ENCODE measurements at places on chromosomes 1 and 21.
A peak's percentile ranks its signal among the peaks of the same experiment; 100 is the strongest.

DNA sequence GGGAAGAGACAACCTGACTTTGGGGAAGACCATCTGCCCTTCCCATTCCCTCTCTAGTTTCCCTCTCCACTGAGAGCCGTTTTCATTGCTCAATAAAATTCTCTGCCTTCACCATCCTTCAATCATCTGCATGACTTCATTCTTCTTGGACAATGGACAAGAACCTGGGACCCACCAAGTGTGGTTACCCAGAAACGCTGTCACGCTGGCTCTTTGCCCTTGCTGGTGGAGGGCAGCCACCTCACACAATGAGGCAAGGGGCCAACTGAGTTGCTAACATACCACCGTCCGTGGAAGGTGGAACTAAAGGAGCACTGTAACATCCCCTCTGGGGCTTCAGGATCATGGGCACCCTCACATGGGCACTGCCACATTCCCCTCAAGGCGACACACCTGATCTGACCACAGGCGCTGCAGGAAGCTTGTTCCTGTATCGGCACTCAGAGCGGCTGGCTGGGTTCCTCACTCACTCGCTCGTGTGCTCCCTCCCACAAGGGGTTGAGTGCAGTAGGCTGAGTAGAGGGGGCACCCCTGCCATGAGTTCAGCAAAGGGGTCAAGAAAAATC, 652.4 kb downstream of the PLPP3 start:
- DNase-seq = no peak

GRCh38 chr1:109931189-109931731, 20.6 kb downstream of the CSF1 start:
- DNase-seq = no peak

GRCh38 chr1:30420519-30421050, 302.8 kb downstream of the MATN1 start:
- peak; percentile 1 for DNase-seq

GRCh38 chr1:48677306-48678287, 99.1 kb downstream of the BEND5 start:
- DNase-seq = peak; percentile 73

DNA sequence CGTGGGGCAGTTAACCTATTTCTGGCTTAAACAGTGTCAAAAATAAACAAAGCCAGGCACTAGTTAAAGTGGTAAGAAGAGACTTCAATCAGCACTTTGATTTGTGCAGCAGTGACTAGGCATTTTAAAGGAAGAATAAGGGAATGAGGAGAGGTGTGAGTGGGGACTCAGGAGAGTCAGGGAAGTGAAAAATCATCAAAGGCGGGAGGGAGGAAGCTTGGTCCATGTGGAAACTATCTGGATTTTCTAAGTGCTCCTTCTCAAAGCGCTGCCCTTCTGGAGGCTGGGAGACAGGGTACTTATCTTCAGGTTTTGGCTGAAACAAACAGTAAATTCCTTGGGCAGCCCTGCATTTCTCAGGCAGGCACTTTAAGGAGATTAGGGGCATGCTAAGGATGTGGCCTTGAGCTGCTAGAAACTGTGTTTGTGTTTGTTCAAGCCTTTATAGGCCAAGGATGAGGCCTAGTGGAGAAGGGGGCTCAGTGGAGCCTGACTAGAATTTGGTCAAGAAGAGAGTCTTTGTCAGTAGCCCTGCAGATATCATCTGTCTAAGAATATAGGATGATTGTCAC, 486.5 kb downstream of the SIPA1L2 start:
- peak; percentile 41 for DNase-seq

DNA sequence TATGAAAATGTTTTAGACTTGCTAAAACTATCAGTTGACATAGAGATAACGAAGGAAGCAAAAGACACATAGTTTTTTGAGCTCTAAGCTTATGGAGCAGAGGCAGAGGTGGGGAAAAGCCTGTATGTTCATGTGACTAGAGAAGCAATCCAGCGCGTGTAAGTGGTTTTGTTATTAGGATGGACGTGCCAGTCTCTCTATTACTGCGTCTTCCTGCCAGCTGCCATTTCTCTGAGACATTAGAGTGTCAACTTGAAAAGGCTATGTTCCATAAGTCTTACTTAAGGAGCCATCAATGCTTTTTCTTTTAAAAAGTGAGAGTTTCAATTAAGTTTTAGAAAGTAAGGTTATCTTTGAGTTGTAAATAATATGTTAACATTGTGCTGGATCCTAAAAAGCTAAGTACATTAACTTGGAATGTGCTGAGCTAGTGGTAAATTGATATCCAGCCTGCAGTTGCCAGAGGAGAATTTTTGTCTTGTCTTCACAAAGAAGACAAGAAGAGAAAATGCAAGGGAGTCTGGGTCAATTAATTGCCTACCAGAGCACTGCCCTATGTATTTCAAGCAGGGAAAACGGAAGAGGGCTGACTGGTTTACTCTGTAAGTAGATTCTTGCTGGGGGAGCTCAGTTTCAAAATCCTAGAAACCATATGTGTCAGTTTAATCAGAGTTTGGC, 161.8 kb upstream of the B3GALT2 start:
- DNase-seq = no peak

DNA sequence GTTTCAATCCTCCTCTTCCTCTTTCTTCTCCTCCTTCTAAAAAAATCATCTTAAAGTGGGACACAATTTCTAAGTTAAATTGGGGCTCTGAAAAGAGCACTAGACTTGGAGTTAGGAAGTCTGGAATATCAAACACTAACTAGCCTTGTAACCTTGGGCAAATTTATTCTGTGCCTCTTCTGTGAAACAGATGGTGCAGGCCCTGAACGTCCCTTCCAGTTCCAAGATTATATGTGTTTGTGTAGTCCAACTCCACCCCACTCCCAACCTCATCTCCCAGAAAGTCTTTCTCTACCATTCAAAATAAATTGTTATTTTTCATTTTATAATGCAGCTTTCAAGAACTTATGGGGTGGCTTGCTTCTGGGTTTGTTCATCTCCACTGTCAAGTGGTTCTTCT, 630.0 kb downstream of the LMO4 start:
- DNase-seq = no peak

DNA sequence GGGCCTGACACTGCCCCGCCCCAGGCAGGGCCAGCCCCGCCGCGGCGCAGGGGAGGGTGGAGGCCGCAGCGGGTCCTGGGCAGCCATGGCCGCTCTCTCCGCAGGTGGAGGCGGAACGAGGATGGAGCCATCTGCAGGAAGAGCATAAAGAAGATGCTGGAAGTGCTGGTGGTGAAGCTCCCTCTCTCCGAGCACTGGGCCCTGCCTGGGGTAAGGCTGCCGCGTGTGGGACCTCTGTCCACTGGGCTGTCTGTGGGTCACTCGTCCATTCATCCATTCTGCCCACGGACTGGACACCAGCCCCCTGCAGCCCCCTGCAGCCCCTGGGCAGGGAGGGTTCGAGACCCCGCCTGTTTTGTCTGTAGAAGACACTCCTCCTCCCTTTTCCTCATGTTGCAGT, 18.4 kb upstream of the LRRC3 start:
- DNase-seq = no peak

DNA sequence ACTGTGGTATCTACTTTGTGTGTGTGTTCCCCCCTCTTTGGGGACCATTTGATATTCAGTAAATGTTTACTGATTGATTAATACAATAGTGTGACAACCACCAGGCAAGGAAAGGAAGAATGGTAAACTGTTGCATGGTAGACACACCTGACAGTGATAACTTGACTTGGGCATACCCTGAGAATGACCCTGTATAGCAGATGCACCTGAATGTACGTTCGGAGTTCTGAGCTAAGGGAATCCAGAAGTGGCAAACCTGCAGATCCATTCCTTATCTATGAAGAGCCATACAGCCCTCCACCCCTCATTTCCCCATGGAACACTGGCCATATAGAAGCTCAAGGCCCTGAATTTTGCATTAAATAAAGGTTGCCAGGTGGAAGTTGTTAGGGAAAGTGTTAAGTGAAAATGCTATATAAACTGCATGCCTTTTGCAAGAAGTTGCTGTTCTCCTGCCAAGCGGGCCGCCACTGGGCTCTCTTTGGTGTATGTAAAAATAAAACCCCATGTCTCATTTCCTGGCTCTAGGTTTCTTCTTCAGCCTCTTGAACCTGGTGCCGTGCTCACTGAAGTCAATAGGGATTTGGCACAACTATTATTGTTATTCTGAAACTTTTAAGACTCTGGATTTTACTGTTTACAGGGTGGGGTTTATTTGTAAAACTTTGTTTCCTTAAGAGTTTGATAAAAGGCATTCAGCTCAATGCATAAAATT, 32.6 kb upstream of the DENND1B start:
- DNase-seq = no peak

DNA sequence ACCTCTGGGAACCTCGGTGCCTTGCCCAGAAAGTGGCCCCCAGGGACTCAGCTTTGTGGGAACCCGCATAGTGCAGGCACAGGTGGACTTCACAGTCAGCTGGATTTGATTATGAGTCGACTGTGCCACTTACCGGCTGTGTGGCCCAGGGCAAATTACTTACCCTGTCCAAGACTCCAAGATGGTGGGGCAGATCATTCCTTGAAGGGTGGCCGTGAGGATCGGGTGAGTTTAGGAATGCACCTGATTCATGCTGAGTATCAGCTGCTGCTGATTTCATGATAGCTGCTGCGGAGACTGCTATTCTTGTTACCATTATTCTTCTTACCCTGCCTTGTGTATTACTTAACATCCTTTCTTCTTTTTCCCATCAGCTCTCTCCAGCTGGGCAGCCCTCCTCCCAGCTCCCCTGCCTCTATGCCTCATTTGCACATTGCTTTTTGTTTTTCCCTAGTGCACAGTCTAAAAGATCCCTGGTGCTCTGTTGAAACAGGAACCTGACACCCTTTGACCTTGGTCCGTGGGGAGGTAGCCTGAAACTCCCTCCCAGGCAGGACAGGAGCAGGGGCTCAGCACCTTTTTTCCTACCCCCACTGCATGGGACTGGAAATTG, 40.5 kb upstream of the FHAD1 start:
- no peak for DNase-seq

DNA sequence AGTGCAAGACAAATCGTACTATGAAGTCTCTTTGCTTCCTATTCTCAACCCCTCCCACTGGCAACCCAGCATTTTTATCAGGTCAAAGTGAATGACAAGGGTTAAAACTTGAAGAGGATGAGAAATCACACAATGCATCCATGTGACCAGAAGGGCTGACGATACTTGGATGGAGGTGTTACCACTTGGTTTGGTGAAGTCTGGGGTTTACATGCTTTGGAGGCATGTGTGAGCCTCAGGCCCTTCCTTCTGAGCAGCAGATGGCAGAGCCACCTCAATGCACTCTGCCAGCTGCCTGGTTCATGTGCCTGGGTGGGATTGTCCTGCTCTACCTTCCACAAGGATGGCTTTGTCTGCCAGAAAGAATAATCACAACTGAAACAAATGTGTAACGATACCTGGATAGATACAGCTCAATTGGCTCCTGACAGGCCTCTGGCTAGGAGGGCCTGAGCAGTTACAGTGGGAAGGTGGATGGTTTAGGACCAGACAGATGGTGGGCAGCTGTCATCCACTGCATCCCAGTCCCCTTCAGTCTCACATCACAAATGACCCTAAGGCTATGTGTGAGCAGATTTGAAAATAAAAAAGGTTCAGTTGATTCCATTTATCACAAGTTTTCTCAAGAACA, 51.5 kb upstream of the CNIH3 start:
- no peak for DNase-seq

DNA sequence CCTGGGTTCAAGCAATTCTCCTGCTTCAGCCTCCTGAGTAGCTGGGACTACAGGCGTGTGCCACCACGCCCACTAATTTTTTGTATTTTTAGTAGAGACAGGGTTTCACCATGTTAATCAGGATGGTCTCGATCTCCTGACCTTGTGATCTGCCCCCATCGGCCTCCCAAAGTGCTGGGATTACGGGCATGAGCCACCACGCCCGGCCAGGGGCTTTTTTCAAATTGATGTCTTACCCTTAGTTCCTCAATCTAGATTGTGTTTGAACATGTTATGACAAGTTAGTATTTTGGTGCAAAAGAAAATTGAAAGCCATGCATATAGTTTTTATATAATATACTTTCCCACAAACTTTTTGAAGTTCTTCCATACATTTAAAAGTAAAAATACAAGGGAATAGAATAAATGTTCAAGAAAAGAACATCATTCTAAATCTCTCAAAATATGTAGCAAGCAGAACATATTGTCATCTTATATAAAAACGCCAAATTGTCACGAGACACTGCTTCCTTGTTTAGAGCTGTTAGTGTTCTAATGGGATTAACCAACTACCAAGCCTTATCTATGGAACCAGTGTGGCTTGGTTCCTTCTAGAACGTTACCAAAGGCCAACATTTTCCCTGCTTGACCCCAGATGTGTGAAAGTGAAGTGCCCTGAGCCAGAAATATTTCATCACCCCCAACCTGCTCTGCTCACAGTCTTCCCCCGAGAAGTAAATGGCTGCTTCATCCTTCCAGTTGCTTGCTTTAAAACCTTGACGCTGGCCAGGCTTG, 9.5 kb upstream of the PLEKHM2 start:
- DNase-seq = no peak

GRCh38 chr1:102234753-102235359, 238.1 kb upstream of the OLFM3 start:
- no peak for DNase-seq

DNA sequence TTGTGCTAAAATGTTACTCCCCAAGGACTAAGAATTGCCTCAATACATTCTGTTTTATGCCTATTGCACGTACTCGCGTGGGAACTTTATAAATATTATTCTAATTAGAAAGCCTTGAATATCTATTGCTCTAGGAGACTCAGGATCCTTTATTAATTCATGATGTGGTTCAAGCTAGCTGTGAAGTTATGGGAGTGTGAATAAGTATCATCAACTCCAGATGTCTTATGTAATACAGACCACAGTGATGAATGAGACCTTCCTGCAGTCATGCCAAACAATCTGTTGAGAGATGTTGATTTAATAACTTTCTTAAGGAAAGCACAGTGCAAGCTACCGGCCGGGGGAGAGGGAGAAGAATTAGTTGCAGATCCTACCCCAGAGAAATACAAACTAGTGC, 519.2 kb upstream of the ZP4 start:
- DNase-seq = no peak
